ENCODE measurements at places on chromosomes 13 and 19.

DNA sequence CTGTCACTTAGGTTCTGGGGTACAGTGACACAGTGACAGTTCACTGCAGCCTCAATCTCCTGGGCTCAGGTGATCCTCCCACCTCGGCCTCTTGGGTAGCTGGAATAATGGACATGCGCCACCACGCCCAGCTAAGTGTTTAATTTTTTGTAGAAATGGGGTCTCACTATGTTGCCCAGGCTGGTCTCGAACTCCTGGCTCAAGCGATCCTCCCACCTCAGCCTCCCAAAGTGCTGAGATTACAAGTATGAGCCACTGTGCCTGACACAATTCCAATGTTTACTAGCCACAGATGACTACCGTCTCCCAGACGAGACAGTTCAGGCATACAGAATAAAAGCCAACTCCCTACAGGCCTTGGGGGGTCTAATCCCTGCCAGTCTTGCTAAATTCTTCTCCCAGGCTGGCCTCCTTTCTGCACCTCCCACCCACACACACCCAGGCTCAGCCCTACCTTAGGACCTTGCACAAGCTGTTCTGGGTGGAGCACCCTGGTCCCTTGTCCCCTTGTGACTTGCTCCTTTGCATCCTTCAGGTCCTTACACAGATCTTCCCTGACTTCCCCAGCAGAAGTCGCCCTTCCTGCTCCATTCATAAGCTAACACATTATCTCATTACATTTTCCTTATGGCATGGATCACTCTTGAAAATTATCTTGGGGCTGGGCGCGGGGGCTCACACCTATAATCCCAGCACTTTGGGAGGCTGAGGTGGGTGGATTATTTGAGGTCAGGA is 106.4 kb downstream of the INSR start:
- no peak for DNase-seq

GRCh38 chr13:75145927-75146326 is 336.0 kb downstream of the TBC1D4 start:
- DNase-seq = no peak

DNA sequence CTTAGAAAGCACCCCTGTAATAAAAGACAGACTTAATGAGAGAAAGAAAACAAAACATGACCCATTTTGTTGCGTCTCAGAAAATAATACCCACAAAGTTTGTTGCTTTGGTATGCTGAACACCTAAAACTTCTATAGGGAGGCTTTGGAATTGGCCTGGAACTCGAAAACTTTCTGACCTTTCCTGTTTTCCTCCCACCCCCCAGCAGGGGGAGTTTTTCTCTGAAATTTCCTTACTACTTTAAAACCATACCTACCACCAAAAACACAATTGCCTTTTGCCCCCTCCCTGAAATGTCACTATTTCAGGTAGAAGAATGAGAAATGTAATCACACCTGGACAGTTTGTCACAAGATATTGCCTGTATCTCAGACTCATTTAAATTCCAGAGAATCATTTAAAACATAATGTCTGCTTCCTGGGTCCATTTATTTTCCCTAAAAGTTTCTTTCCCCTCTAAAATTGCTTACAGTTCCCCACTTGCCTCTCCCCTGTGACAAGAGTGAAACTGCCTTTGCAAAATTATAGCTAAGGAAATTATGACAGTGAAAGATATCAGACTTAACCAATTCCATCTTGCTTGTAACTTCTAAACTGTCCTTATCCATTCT is 2700.2 kb downstream of the PCDH9 start:
- no peak for DNase-seq

- no peak for DNase-seq
Observed at GRCh38 chr13:45823583-45823982, 28.0 kb downstream of the SIAH3 start.

DNA sequence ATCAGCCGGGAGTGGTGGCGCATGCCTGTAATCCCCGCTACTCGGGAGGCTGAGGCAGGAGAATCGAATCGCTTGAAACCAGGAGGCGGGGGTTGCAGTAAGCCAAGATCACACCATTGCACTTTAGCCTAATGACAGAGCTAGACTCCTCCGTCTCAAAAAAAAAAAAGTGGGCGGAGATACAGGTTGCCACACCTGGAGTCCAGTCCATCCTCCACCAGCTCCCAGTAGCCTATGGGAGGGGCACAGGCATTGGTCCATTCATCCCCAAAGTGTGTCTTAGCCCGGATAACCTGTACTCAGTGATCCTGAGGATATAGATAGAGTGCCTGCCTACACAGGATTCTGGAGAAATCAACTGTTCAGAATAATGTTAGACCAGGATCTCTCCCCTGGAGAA is 3.4 kb upstream of the DOT1L start:
- no peak for DNase-seq

DNA sequence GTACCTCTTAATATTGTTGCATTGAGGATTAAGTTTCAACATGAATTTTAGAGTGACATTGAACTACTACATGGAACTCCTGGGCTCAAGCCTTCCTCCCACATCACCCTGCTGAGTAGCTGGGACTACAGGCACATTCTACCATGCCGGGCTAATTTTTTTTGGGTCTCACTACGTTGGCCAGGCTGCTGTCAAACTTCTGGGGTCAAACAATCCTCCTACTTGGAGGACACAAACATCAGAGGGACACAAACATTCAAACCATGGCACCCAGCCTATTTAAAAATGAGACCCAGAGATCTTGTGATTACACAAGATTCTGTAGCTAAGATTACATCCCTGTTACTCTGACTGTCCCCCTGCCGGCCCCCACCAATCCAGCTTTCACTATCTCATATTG is 180.9 kb downstream of the KCNRG start:
- no peak for DNase-seq

DNA sequence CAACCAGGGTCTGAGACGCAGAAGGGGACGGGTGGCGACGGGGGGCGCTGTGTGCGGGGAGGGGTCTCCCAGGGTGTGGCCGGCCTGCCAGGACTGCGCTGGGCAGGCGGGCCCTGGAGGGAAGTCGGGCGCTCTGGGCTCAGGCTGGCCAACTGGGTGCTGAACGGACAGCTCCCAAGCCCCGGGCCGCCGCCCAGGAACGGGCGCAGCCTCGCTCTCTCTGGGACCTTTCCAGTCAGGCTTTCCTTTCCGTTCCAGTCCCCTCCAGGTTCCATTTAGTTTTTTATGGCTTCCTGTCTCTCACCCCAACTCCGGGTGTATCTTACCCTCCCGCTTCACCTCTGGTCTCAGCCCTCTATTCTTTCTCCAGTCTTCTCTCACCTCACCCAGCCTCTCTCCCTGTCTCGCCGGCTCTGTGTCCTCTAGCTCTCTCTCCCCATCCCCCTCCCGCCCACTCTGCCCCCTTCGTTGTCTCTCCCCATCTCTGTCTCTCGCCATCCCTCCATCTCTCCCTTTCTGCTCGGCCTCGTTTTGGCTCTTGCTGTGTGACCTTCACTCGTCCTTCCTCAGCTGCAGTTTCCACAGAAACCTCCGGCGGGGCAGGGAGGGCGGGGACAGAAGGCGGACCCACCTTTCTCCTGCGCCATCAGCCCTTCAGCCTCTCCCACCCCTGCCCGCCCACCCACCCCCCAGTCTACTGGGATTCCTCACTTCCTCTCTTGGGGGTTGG is 3.3 kb upstream of the ATP1A3 start:
- peak; percentile 39 for DNase-seq

DNA sequence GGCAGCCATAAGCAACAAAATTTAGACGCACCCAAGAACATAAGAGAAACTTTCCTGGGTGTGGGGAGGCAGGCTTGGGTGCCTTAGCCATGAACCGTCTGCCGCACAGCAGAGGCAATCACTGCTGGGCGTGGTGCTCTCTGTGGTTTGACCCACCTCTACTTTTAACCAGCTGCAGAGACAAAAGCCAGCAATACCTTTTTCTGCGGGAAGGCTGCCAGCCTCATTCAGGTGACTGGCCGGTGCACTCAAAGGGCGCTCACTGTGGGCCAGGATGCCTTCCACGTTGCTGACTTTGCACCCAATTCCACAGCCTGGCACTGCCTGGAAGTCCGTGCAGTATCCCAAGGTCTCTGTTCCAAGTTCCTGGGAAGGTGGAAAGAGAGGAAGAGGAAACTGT is 69.1 kb downstream of the ATP7B start:
- peak; percentile 4 for DNase-seq

GRCh38 chr19:17778251-17778967 is 16.5 kb upstream of the B3GNT3 start:
- peak; percentile 27 for DNase-seq

GRCh38 chr19:8600816-8601215 is 9.7 kb downstream of the ADAMTS10 start:
- DNase-seq = no peak

GRCh38 chr13:38440666-38441065 is 91.0 kb downstream of the UFM1 start:
- DNase-seq = no peak

DNA sequence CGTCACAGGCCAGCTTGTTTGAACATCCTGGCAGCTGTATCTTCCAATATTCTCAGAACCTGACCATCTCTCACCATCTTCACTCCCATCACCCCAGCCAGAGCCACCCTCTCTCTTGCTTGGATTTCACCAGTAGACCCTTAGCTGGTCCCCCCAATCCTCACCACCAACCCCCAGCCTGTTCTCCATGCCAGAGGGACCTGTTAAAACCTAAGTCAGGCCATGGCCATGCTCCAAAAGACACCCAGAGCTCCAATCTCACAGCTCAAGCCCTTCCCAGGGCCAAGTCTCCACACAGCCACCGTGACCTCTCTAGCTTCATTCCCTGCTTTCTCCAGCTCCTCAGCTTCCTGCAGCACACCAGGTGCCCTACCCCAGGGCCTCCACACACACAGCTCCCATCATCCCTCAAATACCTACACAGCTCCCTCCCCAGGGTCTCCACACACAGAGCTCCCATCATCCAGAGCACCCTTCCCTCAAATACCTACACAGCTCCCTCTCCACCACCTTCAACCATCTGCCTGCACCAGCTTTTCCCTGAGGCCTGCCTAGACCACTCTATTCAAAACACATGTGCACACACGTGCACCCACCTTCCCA is 13.8 kb downstream of the EPS8L1 start:
- DNase-seq = no peak

DNA sequence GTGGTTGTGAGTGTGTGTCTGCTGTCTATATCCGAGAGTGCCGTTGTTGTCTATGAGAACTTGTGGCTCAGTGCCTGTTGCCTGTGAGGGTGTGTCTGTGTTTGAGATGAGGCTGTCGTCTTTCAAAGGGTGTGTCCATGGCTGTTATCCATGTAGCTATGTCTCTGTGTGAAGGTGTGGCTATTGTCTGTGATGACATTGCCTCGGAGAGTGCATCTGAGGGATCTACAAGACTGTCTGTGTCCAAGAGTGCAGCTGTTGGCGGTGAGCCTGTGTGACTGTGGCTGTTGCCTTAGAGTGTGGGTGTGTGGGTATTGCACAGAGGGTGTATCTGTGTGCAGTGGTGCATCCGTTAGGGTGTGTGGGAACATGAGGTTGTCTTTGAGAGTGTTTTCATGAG is 4.9 kb downstream of the NUMBL start:
- DNase-seq = no peak

DNA sequence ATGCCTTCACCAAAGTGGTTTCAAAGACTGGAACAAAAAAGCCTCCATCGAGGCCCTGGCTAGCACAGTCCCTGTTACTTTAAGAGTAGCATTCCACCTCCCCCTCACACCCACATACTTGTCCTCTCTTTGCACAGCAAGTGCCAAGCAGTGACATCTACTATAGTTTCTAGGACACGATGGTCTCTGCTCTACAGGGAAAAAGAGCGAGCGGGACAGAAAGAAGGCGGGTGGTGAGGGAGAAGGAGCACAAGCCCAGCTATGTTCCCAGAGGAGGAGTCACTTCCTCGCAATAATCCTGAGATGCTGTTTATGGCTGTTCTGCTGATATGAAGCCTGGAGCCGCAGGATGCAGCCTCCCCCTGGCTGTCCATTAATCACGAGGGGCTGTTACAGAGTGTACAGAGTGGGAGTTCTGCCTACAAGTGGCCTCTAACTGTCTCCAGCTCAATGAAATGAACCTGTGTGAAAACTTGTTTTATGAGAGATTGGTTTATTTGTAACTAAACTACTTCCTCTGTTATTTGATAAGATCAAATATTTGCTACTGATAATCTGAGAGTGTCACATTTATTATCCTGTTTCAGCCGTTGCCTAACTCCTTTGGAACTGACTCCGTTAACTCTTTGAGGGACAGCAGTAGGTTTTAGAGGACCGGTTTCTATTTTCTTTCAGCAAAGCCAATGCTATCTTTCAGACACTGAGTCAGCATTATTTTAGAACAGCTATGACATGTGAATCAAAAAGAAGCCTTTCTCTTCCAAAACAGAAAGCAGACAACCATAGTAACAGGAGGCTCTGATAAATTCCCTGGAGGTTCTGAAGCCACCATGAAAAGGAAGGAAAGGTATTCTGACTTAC is 208.0 kb downstream of the SPRY2 start:
- no peak for DNase-seq

GRCh38 chr19:16896146-16897028 is 7.6 kb downstream of the F2RL3 start:
- DNase-seq = no peak

DNA sequence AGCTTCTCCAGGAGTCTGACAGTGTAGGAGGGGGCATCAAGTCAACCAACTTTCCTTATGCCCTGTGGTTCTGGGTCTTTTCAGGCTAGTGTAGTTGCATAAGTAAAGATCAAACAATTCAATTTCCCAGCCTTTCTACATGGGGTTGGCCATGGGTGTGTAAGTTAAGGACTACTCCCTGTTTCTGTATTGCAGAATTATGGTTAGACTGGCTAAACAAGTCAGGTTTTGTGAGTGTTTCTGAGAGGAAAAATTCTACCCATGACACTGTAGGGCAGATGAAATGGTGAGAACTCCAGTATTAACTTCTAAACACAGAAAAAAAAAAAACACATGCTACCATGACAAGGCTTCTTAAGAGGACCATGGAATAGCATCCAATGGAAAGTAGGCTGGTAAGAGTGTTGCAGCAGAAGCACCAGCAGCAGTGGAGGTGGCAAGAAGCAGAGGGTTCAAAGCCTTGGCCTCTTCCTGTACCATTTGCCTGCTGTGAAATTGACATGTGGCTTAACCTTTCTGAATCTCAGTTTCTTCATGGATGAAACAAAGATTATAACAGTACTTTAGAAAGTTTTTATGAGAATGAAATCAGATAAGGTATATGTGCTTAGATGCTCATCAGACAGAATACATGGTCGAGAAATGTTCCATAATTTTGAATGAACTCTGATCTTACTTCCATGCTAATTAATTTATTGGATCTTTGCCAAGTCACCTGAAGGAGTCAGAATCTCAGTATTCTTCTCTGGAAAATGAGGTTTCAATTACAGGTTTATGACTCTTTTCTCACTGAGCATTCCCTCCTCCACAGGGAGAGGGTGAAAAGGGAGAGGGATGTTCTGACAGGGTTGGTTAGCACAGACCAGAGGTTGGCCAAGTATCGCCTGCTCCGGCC is 11.4 kb upstream of the SCEL start:
- DNase-seq = no peak

Measured in stimulated activated naive CD4-positive, alpha-beta T cell (primary cell).